A549 treated with ZK216348 at 1 μM for 4 hours (cell line): ENCODE measurements at places on chromosomes 13 and 19. TPM values are rescaled to one million over a fixed set of nuclear protein-coding genes. Genes with fewer than 3 reads are reported as not detected.

OR7C1 gene
- not detected in 5 replicates for total RNA-seq

PARP4 gene
- 35.9 to 45.8 TPM (median 40.2 TPM) in 5 replicates for total RNA-seq

TUBB4A gene
- total RNA-seq = 4.4 to 8.1 TPM (median 7.2 TPM) in 5 replicates

SPIB gene
- 0.16 to 0.80 TPM (median 0.32 TPM) in 4 of 5 replicates, not detected in the other for total RNA-seq

WDFY2 gene
- total RNA-seq = 2.5 to 4.1 TPM (median 3.1 TPM) in 5 replicates

ZNF121 gene
- total RNA-seq = 3.2 to 4.6 TPM (median 3.5 TPM) in 5 replicates

TTC9B gene
- 0.34 to 0.47 TPM (median 0.43 TPM) in 4 of 5 replicates, not detected in the other for total RNA-seq
